Stimulated activated CD8-positive, alpha-beta memory T cell treated with anti-CD3 and anti-CD28 coated beads, Interleukin-15, amount 100 ng/mL, for 24 hours (primary cell): ENCODE measurements at places on chromosomes 1 and 21.

DNA sequence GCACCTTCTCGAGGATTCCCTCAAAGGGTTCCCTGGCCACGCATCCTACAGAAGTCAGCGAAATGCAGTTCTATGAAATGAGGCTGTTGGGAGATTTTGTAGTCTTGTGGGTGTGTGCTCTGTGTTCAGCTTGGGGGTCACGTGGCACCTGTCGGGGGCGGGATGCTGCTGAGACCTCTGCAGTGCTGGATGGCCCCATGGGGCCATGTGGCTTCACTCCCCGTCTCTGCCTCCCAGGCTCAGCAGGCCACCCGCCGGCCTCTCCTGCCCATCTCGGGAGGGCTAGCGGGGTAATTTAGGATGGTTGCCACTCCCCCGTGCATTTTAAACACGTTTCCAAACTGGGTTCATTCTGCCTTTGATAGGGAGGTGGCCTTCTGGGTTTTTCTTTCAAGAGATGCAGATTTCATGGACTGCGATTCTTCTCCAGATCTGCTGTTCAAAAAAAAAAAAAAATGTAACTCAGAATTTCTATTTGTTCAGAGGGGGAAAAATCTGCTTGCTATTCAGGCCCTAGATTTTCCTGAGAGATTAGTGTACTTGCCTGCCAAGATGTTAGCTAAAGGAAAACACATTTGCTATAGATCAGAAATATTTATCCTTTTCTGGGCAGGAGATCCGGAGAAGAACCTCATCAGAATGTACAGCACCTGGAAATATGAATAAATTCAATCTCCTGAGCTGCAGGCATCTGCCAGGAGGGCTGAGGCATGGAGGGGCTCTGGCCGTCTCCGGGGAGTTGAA lies 277.2 kb upstream of the VAMP3 start:
- DNase-seq: no peak

DNA sequence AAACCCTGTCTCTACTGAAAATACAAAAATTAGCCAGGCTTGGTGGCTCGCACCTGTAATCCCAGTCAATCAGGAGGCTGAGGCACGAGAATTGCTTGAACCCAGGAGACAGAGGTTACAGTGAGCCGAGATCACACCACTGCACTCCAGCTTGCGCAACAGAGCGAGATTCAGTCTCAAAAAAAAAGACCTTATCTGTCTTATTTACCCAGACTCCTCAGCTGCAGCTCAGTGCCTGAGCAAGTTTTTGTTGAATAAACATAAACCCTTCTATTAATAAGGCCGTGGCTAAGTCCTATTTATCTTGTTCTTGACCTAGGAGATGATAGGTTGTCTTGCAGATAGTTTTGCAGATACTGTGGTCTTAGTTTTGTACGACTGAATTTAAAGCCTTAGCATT lies 136.4 kb upstream of the TMEM51 start:
- DNase-seq: no peak

GRCh38 chr1:101237229-101237837 lies 514 bp downstream of the S1PR1 start:
- DNase-seq: no peak

DNA sequence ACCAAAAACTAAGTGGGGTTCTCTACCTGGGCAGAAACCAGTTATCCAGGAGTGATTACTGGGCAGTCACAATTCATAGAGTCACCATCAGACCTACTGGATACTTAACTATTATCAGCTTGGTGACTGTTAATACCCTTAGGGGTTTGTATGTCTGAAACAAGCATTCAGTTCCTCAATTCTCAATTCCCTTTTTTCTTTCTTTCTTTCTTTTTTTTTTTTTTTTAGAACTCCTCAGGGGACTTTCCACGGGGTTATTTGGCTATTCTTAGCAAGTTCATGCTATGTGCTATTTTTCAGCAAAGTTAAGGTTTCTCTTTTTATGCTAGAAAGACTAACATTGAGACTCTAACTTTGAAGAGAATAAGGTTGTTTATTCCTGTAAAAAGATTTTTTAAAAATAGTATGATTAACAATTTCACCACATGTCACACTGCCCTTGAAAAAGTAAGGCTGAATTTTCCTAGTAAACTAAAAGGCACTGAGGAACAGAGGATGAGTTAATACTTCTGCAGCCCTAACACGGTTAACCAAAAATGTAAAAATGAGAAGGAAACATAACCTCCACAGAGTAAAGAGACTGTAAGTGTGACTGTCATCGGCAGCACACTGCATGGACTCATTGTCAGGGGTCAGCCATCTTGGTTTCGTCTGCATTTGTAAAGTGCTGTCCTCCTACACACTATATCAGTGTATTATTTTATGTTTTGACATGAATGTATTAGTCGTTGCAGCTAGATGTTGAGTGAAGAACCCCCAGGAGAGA lies 310.2 kb downstream of the NTNG1 start:
- DNase-seq: no peak

DNA sequence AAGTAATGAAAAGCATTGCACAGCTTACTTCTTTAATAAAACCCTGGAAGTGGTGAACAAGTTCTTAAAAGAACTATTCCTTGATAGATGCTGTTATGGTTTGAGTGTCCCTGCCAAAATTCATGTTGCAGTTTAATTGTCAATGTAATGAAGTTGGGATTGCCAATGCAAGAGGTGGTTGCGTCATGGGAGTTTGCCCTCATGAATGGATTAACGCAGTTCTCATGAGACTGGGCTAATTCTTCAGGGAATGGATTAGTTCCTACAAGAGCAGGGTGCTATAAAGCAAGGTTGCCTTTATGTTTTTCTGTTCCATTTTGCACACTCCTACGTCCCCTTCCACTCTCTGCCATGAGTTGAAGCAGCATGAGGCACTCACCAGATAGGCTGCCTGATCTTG lies 446.7 kb upstream of the B3GALT2 start:
- DNase-seq: no peak

- DNase-seq: no peak
These were observed 801 bp upstream of the DDAH1 start for GRCh38 chr1:85465786-85466134.

- no peak for DNase-seq
These were observed 66.9 kb downstream of the PHTF1 start for GRCh38 chr1:113692342-113692741.

DNA sequence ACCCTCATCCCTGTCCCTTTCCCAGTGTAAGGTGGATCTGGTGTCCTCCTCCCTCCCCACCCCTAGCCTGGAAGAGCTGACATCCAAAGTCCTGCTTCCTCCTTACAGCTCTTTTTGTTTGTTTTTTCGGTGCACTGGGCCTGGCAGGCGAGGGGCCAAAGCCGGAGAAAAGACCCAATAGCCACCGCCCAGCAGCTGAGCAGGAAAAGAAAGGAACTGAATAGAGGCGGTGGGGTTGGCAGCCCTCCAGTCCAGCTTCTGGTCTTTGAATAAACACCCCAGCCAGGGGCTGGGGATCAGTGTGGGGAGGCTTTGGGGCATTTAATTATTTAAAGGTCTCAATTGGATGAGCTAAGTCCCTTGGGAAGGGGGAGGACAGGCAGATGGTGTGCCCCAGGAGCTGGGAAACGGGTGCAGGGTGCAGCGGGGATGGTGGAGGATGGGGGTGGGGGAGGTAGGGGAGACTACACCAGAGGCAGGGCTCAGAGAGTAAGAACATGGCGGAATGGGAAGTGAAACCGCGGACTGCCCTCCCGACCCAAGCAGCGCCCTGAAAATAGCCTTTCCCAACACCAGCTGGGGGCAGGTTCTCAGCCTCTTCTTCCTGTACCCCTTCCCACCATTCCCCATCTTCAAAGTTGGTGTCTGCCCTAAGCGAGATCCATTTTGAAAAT lies 20.2 kb downstream of the BTG2 start:
- DNase-seq: no peak

- no peak for DNase-seq
These were observed 458.9 kb upstream of the RGS18 start for GRCh38 chr1:191699343-191699742.

DNA sequence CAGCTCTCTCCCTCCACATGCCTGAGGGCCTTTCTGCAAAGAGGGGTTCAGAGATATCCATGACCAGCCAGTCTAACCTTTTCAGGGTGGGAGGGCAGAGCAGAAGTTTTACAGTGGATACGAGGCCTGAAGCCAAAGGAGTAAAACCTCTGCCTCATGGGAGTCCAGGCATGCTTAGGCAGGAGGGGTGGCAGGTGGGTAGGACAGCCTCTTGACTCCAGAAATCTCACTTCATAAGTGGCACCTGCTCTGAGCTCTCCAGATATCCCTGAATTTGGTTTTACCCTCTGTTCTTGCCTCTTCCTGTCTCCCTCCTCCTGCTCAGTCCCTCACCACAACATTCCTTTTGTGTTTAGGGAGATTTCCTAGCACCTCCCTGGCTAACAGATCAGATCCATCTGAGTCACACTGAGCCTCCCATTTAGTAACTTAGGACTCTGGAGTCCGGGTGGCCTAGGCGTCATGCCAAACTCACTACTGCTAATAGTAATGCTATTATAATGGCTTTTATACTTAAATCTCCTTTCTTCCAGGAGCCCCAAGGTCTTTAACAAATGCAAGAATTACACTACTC lies 201.0 kb downstream of the HS2ST1 start:
- no peak for DNase-seq

- DNase-seq: no peak
These were observed 104.4 kb upstream of the USP25 start for GRCh38 chr21:15625363-15625762.

DNA sequence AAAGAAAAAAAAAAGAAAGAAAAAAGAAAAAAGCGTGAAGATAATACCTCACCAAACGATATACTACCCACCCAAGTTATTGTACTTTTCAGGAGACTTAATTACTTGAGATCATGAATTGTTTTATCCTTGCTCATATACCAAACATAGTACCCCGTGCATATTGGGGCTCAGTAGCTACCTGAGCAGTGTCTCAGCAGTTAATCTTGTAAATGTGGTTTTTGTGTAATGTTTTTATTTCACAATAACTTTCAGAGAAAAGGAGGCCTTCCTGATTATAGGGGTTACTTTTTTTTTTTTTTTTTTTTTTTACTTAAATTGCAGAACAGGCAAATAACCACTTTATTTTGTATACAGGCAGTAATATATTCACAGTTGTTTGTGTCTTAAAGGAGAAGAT lies 80.3 kb downstream of the OSBPL9 start:
- no peak for DNase-seq

- DNase-seq: no peak
These were observed 67.4 kb downstream of the OLFM3 start for GRCh38 chr1:101929343-101929742.

- no peak for DNase-seq
These were observed 38.4 kb upstream of the SPAG17 start for GRCh38 chr1:118223426-118223825.

GRCh38 chr1:119226913-119227312 lies 86.5 kb upstream of the WARS2 start:
- no peak for DNase-seq

GRCh38 chr1:89672489-89673183 lies 39.7 kb downstream of the LRRC8C start:
- DNase-seq: no peak

DNA sequence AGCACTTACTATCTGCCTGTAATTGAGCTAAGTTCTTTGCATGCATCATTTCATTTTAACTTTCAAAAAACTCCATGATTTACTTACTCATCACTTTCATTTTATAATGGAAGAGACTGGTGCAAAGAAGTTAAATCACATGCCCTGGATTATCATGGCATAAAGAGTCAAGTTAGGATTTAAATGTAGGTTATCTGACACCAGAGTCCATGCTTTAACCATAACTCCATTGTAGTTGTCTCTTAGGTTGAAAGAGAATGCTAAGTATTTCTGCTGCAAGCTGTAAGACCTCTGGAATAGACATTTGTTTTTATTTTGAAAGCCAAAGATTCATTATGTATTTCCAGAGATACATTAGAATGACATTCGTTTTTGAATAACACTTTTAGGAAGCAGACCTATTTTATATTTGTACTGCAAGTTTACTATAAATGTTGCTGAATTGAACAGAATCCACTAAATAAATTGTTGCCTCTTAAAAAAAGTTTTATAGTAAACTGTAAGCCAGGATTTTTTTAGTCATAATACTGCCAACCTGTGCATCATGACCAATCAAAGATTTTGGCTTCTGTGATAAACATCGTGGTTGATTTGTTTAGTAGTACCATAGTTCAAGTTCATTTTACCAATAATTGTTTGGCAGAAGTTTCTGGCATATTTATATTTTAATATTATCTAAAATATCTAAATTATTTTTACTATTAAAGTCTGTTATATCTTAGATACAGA lies 26.1 kb downstream of the CFH start:
- no peak for DNase-seq

DNA sequence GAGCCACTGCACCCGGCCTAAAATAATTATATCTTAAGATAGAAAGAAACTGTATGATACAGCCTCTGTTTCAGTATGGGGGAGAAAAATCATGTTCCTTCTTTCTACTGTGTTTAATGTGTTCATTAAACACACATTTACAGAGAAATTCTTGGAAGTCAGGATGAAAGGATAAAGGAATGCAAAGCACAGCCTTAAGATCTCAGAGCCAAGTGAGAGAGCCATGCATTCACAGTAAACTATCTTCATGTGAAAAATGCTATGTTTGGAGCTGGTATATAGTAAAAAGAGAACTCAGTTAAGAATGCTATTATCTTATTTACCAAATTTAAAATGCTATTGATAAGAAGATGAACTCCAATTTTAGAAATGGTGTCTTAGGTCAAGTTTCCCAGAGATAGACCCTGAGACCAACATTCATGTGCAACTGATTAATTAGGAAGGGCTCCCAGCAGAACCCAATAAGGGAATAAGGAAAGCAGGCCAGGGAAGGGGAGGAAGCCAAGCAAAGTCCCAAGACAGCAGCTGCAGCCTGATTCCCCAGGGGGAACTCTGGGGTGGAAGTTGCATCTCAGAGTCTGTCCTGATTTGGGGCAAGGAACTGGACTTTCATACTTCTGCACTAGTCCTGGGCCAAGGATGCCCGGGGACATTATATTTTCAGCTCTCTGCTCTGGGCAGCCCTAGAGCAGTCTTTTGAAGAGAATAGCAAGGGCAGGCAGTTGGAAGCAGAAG lies 130.0 kb upstream of the ZNF648 start:
- DNase-seq: no peak

DNA sequence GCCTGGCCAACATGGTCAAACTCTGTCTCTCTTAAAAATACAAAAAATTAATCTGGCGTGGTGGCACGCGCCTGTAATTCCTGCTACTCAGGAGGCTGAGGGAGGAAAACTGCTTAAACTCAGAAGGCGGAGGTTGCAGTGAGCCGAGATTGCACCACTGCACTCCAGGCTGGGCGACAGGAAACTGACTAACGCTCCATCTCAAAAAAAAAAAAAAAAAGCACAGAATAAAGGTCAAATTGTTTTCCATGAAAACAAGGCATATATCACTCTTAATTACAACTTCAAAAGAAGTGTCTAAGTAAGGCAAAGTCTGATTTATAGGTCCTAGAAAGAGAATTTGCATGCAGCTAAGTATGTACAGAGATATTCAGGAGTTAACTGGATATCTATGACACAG lies 25.6 kb downstream of the EYA3 start:
- DNase-seq: no peak
